ENCODE measurements at places on chromosomes 5 and 9.

GRCh38 chr5:109328626-109329025, 81.1 kb downstream of the PJA2 start:
- no peak for DNase-seq

DNA sequence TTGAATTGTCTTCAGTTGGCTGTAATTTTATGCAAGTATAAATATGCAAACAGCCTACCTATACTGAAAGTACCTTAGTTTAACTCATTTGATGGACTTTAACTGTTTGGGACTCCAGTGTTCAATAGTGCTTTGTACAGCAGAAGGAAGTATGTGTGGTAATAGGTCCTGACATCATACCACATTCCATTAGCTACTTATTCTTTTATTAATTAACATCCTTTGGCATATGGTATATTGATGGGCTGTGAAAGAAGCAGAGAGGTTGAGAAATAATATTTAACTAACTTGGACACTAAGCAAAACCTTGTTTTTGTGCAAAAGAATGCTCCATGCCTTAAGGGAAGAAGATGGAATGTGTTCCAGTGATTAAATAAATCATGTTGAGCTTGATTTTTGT, 97.6 kb upstream of the SEMA6A start:
- no peak for DNase-seq

- no peak for DNase-seq
Measured at GRCh38 chr5:102826629-102827028, 71.5 kb downstream of the PAM start.

DNA sequence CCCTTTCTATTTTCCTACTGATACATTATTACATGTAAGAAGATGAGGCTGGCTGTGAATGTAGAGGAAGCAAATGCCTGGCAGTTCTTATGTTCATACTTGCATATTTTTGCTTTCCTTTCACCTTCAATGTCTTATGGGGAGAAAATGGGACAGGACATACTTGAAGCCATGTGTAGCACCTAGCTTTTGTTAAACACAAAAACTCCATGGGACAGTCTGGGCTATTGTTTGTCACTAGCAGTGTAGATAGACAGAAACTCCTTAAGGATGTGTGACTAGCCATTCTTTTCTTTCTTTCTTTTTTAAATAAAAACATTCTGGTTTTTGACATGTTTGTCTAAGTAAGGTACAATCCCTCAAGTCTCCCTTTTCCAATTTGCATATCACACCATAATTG, 122.7 kb downstream of the ARL15 start:
- DNase-seq: no peak

- no peak for DNase-seq
Measured at GRCh38 chr9:114400219-114400618, 12.4 kb upstream of the AKNA start.

DNA sequence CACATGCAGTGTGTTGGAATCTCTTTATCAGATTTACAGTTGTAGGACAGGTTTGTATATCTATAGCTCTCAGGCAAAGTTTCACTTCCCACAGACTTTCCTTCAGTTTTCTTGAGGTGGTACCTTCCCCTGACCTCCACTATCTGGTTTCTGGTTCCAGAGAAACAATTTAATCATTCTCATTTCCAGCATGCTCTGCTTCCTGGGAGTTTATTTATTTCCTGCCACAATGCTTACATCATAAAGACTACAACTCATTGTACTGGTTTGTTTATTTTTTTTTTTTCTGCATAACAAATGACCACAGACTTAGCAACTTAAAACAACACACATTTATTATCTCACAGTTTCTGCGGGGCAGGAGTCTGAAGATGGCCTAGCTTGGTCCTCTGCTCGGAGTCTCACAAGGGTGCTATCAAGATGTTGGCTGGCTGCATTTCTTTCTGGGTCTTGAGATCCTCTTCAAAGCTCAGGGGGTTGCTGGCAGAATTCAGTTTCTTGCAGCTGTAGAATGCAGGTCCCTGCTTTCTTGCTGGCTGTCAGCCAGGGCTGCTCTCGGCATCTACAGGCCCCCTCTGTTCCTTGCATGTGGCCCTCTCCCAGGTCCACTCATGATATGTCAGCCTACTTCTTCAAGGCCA, 247.7 kb downstream of the ENC1 start:
- no peak for DNase-seq

DNA sequence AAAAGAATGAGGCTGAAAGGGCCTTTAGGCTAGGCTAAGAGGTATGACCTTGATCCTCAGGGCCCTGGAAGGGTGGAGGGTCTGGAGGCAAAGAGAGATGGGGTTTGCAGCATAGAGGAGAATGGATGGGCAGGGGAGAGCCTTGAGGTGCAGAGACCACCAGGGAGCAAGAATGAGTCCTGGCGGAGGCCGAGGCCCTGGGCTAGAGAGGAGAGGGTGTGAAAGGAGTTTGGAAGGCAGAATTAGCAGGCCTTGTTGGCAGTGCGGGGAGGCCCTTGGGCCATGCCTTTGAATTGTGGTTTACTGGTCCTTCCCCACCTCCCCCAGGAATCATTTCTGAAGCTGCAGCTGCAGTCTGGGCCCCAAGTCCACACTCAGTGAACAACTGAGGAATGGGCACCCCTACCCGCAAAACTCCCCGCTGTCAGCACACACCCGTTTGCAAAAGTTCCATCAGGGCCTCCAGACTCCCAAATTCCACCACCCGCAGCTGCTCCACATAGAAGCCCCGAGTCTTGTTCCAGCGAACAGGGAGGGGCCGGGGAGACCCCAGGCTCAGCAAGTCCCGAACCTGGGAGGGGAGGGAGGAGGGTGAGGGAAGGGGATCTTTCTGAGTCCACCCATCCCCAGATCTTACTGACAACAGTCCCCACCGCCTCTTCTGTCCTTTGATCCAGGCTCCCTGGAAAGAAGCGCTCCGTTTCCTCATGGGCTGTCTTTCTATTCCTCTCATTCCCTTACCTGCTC, 2.1 kb downstream of the KIF12 start:
- DNase-seq: no peak

DNA sequence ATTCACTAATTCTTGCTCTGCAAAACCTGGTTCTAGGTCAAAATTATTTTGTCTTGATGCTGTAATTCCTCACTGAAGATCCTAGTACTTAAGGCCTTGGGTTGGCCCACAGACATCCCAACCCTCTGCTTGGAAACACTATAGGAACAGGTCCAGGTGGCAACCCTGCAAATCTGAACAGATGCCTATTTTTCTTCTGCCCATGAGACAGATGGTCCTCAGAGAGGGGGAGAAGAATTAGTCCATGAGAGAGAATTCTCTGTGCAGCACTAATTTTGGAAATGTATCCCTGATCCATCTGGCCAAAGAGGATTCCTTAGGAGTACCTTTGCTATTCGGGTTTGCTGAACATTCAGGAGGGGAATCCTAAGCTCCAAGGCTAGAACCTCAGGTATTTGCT, 156.3 kb downstream of the ELAVL2 start:
- DNase-seq: no peak

DNA sequence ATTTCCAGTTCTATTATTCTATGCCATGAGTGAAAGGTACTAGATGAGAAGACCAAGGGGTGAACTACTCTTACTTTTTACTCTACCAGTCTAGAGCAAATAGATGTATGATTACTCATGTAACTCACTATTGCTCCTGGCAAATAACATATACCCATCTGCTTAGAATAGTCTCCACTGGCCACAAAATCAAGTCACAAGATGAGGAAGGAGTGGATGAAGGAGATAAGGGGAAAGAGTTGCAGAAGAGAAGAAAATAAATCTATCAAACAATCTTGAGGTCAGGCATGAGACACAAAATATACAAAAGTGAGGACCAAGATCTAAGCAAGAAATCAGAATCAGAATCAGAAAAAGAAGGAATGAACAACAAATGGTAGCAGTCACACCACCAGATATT, 13.7 kb upstream of the NR4A3 start:
- no peak for DNase-seq

- no peak for DNase-seq
Measured at GRCh38 chr5:88691230-88691582, 191.8 kb downstream of the MEF2C start.

DNA sequence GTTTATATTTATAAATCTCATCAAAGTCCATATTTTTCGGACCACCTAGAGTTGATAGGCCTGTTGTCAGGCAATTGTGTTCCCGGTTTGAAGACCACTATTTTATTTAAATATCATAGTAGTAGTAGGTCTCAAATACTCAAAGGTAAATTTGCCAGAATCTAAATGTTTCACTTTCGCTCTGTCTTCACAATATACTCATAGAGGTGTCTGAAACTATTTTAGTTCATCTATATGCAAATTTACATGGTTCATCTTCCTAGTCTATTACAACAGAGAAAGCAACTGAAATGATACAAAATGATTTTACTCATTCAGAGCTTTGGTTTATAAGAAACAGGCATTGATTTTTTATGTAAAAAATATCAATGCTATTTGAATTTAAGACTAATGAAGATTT, 1897.5 kb downstream of the EFNA5 start:
- no peak for DNase-seq

- DNase-seq: peak; percentile 37
Measured at GRCh38 chr5:7745882-7746610, 104.9 kb downstream of the CFAP90 start.

- no peak for DNase-seq
Measured at GRCh38 chr5:98570010-98570409, 203.5 kb upstream of the RGMB start.

DNA sequence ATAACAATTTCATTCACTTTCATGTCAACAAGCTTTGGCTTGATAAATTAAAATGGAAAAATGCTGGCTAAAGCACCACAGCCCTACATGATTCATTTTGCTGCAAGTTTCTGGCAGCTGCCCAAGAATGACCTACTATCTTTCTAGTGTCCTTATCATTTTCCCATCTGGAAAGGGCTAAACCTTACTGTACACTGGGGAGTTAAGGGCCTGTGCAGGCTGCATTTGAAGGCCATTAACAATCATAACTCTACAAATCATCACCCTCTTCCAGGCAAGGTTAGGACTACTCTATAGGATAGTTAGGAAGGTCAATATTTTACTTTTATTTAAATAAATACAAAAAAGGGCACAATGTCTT, 579.7 kb upstream of the ZNF608 start:
- DNase-seq: no peak

DNA sequence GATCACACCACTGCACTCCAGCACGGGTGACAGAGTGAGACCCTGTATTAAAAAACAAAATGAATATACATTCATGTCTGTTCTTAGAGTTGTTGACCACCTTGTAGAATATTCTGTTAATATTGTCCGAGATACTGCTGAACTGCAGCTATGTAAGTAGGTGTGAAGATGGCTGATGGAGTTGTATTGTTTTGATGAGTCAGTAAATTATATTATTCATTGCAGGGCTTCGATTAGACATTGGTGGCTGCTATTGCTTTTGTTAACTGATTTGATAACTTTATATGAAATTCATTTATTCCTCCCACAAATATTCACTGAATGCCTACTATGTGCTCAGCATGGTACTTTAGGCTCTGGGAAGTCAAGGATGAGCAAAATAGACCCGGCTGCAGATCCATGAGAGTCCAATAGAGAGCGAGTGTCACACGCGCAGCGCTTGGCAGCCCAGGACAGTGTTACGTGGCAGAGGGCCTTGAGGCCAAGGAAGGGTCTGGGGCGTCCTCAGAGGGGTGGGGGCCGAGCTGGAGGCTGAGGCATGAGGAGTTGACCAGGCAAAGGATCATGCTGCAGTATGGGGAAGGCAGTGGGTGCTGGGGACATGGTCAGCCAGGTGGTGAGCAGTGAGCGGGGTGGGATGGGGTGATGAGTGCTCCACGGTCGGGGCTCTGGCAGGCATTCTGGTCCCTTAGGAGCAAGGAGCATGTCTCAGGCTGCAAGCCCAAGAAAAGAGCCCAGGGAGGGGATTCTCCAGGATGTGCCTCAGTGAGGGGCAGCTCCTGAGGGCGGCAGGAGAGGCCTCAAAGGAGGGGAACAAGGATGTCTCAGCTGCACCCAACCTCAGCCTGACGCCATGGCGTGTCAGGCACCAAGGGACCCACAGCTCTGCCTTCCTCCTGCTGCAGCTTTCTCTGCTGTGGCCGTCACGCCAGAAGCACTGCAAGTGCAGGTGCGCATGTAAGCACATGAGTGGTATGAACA, 243.5 kb downstream of the GADD45G start:
- no peak for DNase-seq

DNA sequence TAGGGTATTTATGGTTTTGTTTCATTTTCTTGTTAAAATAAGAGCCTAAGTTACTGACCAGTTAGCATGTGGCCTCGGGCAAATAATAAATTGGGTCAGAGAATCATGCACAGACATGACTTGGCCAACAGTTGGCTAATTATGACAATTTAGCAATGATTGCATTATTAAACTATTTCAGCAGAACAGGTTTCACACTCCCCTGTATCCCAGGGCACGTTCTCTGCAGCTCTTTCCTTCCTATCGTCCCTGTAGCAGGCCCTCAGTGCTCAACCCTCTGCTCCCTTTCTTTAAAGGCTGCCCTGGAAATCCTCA, 167.9 kb downstream of the TSSK1B start:
- DNase-seq: no peak

DNA sequence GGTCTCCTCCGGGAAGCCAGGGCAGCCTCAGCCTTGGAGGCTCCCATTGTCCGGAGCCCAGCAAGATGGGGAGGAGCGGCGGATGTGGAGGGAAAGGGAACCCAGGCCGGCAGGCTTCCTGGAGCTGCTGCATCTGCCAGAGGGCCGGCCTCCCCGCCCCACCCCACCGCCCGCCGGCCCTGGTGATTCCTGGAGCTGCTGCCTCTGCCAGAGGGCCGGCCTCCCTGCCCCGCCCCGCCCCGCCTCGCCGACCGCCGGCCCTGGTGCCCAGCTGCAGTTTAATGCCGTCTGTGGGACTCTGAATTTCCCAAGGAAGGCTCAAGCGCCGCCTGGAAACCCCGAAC, 31.6 kb downstream of the EXD3 start:
- no peak for DNase-seq

DNA sequence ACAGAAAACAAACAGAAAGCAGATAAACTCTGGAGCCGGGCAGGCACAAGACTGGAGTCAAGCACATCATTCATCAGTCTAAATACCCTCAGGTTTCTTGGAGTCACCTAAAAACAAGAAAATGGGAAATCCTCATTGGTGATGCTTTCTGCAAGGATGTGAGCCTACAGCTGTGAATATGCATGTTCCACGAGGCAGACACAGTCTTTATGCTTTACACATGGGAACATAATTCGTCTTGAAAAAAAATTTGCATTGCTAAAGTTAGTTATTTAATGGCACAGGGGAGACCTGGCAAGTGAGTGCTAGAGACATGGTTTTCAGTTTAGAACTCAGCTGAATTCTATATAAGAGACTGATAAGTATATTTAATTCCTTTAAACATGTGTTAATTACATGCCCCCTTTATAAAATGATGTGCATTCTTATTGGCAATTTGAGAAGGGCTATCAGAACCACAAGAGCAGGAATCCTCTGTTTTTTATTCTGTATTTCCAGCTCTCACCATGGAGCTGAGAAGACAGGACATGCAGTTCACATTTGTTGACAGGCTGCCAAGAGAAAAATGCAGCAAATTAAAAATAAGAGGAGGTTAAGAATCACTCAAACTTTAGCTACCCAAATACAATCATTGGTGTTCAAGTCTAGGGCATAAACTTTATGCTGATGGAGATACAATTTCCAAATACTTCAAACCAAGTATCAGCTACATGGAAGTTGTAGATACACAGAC, 438.0 kb upstream of the MPDZ start:
- no peak for DNase-seq
